ENCODE measurements at places on chromosomes 2 and 18.
A peak's percentile ranks its signal among the peaks of the same experiment; 100 is the strongest.

GRCh38 chr2:216799873-216800431, 59.9 kb downstream of the TNP1 start:
- H3K4me1 ChIP-seq = no peaks in the 10 kb centered on the region
- no peak overlapping the region for H3K27ac ChIP-seq
- no peak overlapping the region for H3K4me3 ChIP-seq
- H3K36me3 ChIP-seq = no peaks in the 10 kb centered on the region
- DNase-seq = no peak

GRCh38 chr2:17857021-17857420, 21.4 kb upstream of the KCNS3 start:
- H3K4me3 ChIP-seq = no peak overlapping the region
- H3K36me3 ChIP-seq = no peaks in the 10 kb centered on the region
- DNase-seq = no peak
- H3K27me3 ChIP-seq = peaks cover 13% of the 10 kb centered on the region

- H3K4me1 ChIP-seq = no peaks in the 10 kb centered on the region
- H3K36me3 ChIP-seq = no peaks in the 10 kb centered on the region
- no peak overlapping the region for H3K27ac ChIP-seq
- no peak for DNase-seq
Measured at GRCh38 chr2:149185942-149186490, 144.4 kb upstream of the LYPD6 start.

GRCh38 chr2:135657806-135658582, 83.7 kb upstream of the UBXN4 start:
- H3K36me3 ChIP-seq = peaks cover 33% of the 10 kb centered on the region
- peaks cover 26% of the 10 kb centered on the region for H3K4me1 ChIP-seq
- H3K4me3 ChIP-seq = peak overlapping the region; percentile 17
- peak overlapping the region; percentile 88 for H3K27ac ChIP-seq
- H3K27me3 ChIP-seq = no peaks in the 10 kb centered on the region

DNA sequence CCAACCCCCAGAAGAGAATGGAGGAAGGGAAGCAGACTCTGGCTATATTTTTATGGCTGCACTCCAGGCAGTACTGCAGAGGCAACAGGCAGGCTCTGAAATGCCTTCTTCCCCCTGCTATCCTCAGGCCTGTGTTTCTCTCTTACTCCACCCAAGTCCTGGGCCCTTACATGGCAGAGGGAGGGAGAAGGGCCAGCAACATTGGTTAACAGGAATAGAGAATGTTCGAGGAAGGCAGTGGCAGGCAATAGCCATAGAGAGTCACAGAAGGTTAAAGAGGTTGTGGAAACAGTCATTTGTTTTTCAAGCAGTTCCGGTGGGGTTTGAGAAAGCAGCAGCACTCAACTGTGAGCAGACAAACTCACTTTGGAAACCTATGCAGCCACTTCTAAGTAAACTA, 15.1 kb upstream of the DARS1 start:
- H3K4me1 ChIP-seq = peaks cover 54% of the 10 kb centered on the region
- H3K4me3 ChIP-seq = no peak overlapping the region
- H3K36me3 ChIP-seq = peaks cover 26% of the 10 kb centered on the region
- H3K27me3 ChIP-seq = no peaks in the 10 kb centered on the region

DNA sequence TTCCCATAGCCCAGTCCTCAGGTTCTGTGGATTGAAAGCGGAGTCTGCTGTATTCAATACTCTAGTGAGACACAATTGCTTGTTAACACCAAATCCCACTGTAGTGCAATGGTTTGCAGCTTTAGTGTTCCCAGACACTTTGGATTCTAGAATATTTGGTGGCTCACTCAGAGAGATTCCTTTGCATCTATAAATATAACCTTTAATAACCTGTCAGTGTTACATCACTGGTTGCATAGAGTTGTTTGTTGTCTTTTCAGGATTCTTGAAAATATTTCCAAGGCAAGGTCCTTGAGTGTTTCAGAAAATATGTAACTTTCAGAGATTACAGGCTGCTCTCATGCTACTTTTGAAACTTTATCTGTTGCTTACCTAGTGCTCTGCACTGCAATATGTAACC, 157.5 kb downstream of the ZEB2 start:
- no peak overlapping the region for H3K27ac ChIP-seq
- DNase-seq = no peak
- no peaks in the 10 kb centered on the region for H3K27me3 ChIP-seq
- H3K4me1 ChIP-seq = peaks cover 23% of the 10 kb centered on the region
- H3K36me3 ChIP-seq = peaks cover 1% of the 10 kb centered on the region
- H3K4me3 ChIP-seq = no peak overlapping the region

DNA sequence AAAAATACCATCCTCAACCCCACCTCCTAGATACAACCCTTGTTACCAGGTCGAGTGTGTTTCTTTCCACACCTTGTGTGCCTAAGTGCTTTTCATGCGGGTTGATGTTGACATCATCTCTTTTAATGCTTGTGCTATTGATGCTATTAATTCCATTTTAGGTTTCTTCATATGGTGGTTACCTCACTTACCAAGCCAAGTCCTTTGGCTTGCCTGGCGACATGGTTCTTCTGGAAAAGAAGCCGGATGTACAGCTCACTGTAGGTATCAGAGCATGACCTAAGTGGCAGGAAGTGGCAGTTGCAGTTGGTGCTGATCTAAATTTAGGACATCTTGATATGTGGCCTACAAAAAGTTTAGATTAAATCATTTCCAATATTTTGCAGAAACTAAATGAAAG, 149.9 kb upstream of the TTC39C start:
- peaks cover 49% of the 10 kb centered on the region for H3K4me1 ChIP-seq
- peaks cover 1% of the 10 kb centered on the region for H3K27me3 ChIP-seq
- H3K4me3 ChIP-seq = no peak overlapping the region
- H3K36me3 ChIP-seq = peaks cover 2% of the 10 kb centered on the region
- DNase-seq = peak; percentile 6

DNA sequence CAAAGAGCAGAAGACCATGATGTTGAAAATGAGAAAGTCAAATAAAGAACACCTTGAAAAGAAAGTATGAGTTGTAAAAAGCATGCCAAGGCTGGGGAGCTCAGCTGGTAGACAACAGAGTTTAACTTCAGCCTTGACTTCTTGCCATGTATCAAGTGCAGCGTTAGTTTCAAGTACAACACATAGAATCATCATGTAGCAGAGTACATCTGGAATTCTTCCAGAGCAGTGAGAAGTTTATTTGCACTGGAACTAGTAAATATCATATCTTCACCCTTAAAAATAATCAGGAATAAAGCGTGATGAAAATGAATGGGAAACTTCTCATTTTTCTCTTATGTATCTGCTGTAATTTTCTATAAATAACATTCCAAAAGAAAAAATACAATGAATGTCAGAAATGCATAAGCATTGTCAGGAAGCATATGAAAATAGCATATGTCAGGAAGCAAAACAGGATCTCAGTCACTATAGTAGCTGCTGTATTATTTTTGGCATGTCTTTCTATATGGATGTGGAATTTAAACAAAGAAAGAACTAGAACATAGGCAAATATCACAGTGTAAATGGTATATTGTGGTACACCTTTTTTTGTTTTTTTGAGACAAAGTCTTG, 10.1 kb upstream of the SULT1C4 start:
- H3K27ac ChIP-seq = no peak overlapping the region
- H3K4me3 ChIP-seq = no peak overlapping the region
- no peaks in the 10 kb centered on the region for H3K4me1 ChIP-seq
- peaks cover 6% of the 10 kb centered on the region for H3K27me3 ChIP-seq
- no peaks in the 10 kb centered on the region for H3K36me3 ChIP-seq

GRCh38 chr18:2337552-2338141, 233.7 kb downstream of the METTL4 start:
- H3K27me3 ChIP-seq = peaks cover 4% of the 10 kb centered on the region
- peak; percentile 1 for DNase-seq
- H3K4me1 ChIP-seq = peaks cover 5% of the 10 kb centered on the region
- H3K36me3 ChIP-seq = no peaks in the 10 kb centered on the region
- no peak overlapping the region for H3K27ac ChIP-seq
- H3K4me3 ChIP-seq = no peak overlapping the region

DNA sequence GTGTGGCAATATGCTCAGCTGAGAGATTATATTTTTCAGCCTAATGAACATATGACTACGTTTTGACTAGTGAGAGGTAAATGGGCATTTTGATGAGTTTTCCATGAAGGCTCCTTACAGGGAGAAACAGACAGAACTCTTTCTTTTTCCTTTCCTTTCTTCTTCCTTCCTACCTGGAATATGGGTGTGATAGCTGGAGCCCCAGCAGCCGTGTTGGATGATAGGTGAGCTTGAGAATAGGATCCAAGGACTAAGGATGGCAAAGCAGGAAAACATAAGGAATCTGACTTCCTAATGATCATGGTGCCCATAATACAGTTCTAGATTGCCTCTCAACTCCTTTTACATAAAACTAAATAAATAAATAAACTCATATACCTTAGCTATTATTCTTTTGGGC, 124.0 kb downstream of the MAIP1 start:
- no peak overlapping the region for H3K4me3 ChIP-seq
- no peaks in the 10 kb centered on the region for H3K36me3 ChIP-seq
- DNase-seq = no peak
- H3K27ac ChIP-seq = no peak overlapping the region
- no peaks in the 10 kb centered on the region for H3K27me3 ChIP-seq

DNA sequence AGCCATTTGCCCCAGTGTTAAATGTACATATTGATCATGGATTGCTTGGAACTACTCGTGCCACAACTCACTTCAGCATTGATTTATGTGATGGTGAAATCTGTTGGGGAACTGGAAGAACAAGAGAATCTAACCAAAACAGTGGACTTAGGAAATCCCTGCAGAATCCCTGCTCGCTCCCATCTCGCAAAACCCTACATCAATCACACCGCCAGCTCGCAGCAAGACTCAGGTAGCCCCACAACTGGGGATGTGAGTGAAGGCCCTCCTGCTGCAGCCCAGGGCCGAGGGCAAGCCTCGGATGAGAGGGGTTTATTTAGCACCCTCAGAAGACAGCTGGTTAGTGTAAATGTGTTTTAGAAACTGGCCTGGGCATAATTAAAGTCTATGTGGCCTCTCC, 171.6 kb downstream of the ANAPC1 start:
- peaks cover 5% of the 10 kb centered on the region for H3K27me3 ChIP-seq
- H3K27ac ChIP-seq = no peak overlapping the region
- no peak for DNase-seq
- H3K4me3 ChIP-seq = no peak overlapping the region
- peaks cover 50% of the 10 kb centered on the region for H3K4me1 ChIP-seq

- peaks cover 29% of the 10 kb centered on the region for H3K27me3 ChIP-seq
- H3K27ac ChIP-seq = no peak overlapping the region
- H3K4me3 ChIP-seq = no peak overlapping the region
- no peak for DNase-seq
- no peaks in the 10 kb centered on the region for H3K4me1 ChIP-seq
- no peaks in the 10 kb centered on the region for H3K36me3 ChIP-seq
Measured at GRCh38 chr2:109187711-109188495, 58.9 kb downstream of the SH3RF3 start.

DNA sequence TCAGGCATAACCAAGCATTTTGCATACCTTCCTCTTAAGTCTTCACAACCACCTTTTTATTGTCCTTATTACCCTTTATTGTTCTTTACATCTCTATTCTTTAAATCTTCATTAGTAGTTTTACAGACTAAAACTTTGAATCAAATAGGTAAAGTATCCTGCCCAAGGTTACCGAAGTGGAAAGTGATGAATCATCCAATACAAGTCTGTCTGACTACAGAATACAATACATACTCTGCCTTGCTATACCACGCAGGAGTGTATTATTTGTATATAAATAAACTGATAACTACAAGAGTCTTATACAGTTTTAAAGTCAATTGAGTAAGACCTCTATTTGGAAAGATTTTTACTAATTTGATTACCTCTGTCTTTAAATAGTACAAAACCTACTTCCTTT, 196.0 kb downstream of the ZEB2 start:
- peak overlapping the region; percentile 97 for H3K27ac ChIP-seq
- H3K27me3 ChIP-seq = no peaks in the 10 kb centered on the region
- DNase-seq = no peak
- H3K4me3 ChIP-seq = peak overlapping the region; percentile 72

GRCh38 chr18:10367836-10368235, 86.6 kb upstream of the APCDD1 start:
- DNase-seq = no peak
- H3K36me3 ChIP-seq = no peaks in the 10 kb centered on the region
- no peak overlapping the region for H3K4me3 ChIP-seq
- H3K27me3 ChIP-seq = peaks cover 9% of the 10 kb centered on the region
- no peaks in the 10 kb centered on the region for H3K4me1 ChIP-seq
- H3K27ac ChIP-seq = no peak overlapping the region

GRCh38 chr18:22827741-22828140, 105.4 kb upstream of the RBBP8 start:
- no peak overlapping the region for H3K4me3 ChIP-seq
- no peak overlapping the region for H3K27ac ChIP-seq
- no peak for DNase-seq
- H3K27me3 ChIP-seq = peaks cover 6% of the 10 kb centered on the region
- H3K4me1 ChIP-seq = no peaks in the 10 kb centered on the region

DNA sequence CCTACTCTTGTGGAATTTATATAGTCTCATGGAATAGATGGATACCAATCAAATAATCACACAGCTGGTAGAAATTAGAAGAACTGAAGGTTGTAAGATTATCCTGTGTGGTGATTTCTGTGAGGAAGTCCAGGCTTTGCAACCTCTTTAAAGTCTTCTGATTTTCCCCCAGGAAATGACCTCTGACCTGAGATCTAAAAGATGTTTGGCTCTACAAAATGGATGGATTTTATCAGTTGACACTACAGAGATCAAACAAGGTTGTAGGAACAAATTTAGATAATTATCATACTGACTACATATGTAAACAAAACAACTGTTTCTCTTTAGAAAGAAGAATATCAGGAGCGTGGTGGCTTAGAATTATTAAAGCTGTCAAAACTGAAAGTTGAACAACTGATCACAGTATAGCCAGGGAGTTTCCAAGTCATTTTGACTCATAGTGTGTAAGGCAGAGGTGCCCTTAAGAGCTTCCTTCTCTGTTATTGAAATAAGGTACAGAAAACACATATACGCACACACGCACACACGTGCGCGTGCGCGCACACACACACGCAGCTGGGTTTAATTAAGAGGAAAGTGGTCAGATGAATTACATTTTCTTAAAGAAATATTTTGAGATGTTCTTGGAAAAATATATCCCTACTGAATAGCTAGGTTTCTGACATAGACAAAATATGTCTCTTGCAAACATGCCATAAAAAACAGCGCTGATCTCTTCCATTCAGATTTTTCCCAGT, 35.5 kb upstream of the PELI1 start:
- H3K4me3 ChIP-seq = no peak overlapping the region
- peaks cover 5% of the 10 kb centered on the region for H3K36me3 ChIP-seq
- H3K27ac ChIP-seq = peak overlapping the region; percentile 43
- peaks cover 2% of the 10 kb centered on the region for H3K27me3 ChIP-seq

- H3K4me1 ChIP-seq = no peaks in the 10 kb centered on the region
- no peak for DNase-seq
- H3K4me3 ChIP-seq = no peak overlapping the region
- H3K36me3 ChIP-seq = no peaks in the 10 kb centered on the region
- no peak overlapping the region for H3K27ac ChIP-seq
Measured at GRCh38 chr18:51525453-51526225, 328.2 kb upstream of the MEX3C start.

All from activated T-helper 1 cell treated with anti-CD3 and anti-CD28 coated beads, Interleukin-12 subunit alpha, Interleukin-12 subunit beta, Interleukin-2, Interleukin-4 antibody, amounts not matched to agents 30 ng/mL and 10 ng/mL and 1 ng/mL, durations not matched to agents 14 hours and 24 hours and 36 hours (primary cell).